ENCODE measurements at places on chromosomes 2 and 18. TPM values are rescaled to one million over a fixed set of nuclear protein-coding genes. Genes with fewer than 3 reads are reported as not detected.
A peak's percentile ranks its signal among the peaks of the same experiment; 100 is the strongest.

The POTEC gene
- total RNA-seq, result not detected

DNA sequence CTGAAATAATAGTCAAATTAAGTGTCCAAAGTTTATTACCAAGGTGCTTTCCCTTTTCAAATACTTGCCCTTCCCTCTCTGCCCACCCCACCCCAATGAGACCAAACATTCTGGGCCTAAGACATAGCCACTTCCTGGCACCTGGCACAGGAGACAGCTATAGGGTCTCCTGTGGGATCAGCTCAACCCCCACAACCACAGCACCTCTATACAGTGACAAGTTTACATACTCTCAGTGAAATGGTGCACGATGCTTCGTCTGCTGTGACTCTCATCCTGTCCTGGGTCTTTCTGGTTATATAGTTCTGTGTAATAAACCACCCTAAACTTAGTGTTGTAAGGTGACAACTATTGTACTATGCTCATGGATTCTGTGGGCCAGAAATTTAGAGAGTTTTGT, 466.2 kb downstream of the FBXO15 start:
- no peak for DNase-seq
- H3K27me3 ChIP-seq, result no peaks in the 10 kb centered on the region
- no peaks in the 10 kb centered on the region for H3K36me3 ChIP-seq
- H3K27ac ChIP-seq, result no peak overlapping the region
- H3K4me3 ChIP-seq, result no peak overlapping the region
- H3K4me1 ChIP-seq, result no peaks in the 10 kb centered on the region

The ID2 gene
- 67.9 TPM for total RNA-seq

- DNase-seq, result no peak
- no peak overlapping the region for H3K27ac ChIP-seq
- no peaks in the 10 kb centered on the region for H3K27me3 ChIP-seq
- H3K36me3 ChIP-seq, result no peaks in the 10 kb centered on the region
- H3K4me1 ChIP-seq, result no peaks in the 10 kb centered on the region
Measured at GRCh38 chr2:52405980-52406379, 1361.6 kb upstream of the CHAC2 start.

- no peaks in the 10 kb centered on the region for H3K36me3 ChIP-seq
- no peaks in the 10 kb centered on the region for H3K27me3 ChIP-seq
- no peak overlapping the region for H3K4me3 ChIP-seq
- H3K4me1 ChIP-seq, result peaks cover 11% of the 10 kb centered on the region
- peak; percentile 58 for DNase-seq
Measured at GRCh38 chr18:79458131-79458838, 62.6 kb downstream of the NFATC1 start.

The CD8B gene
- 0.28 TPM for total RNA-seq

DNA sequence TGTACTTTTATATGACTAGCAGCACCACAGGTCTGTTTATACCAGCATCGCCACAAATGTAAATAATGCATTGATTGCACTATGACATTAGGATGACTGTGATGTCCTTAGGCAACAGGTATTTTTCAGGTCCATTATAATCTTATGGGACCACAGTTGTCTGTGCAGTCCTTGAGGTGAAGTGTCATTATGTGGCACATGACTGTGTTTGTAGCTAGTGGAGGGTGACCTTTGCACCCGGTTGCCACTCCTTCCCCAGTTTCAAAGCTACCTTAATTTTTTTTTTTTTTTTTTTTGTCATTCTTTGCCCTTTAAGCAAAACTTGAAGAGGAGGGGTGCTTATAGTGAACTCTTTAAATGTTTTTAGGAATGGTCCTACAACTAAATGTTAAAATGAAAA, 386.4 kb downstream of the THSD7B start:
- H3K4me3 ChIP-seq, result no peak overlapping the region
- no peak for DNase-seq
- H3K27ac ChIP-seq, result no peak overlapping the region

DNA sequence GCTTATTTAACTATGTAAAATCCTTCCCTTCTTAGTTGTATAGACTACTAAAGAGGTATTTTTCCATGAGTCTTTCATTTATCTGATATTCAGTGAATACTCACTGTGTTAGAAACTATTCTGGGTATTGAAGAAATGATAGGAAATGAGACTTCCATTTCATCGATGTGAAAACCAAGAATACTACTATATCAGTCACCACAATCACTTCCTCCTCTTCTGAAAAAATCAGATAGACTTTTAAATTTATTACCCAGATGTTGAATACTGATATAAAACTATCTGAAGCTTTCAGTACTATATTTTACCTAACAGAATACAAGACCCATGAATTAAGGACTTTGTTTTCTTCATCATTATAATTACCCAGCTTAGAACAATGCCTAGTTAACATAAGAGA, 1801.1 kb upstream of the CELF4 start:
- H3K36me3 ChIP-seq, result no peaks in the 10 kb centered on the region
- H3K27ac ChIP-seq, result no peak overlapping the region
- no peak overlapping the region for H3K4me3 ChIP-seq
- no peaks in the 10 kb centered on the region for H3K27me3 ChIP-seq
- no peaks in the 10 kb centered on the region for H3K4me1 ChIP-seq

The MEP1B gene
- not detected for total RNA-seq

DNA sequence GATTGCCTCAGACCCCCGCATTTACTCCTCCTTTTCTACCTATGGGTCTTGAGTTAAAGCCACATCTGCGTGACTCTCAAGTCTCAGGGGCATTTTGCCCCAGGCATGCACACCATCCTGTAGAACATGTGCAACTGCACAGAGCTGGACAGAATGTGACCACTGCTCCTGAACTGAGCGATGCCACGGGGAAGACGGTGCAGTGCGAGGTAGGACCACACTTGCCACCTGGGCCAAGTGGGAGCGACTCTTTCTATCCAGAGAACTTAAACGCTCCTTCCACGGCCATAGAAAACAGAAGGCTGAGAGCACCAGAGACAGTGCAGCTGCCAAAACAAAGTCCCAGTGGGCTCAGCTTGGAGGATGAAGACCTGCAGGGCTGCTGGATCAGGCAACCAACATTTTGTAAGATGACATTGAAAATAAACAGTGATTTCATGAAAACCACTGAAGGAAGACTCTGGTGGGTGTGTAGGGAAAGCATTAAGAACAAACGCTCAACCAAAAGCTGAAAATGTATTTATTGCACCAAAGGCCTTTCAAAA, 149.0 kb upstream of the HDAC4 start:
- no peak overlapping the region for H3K27ac ChIP-seq
- DNase-seq, result no peak
- H3K27me3 ChIP-seq, result peaks cover 10% of the 10 kb centered on the region
- H3K4me3 ChIP-seq, result no peak overlapping the region
- H3K36me3 ChIP-seq, result no peaks in the 10 kb centered on the region
- no peaks in the 10 kb centered on the region for H3K4me1 ChIP-seq

The UCN gene
- total RNA-seq, result 2.0 TPM

- H3K4me3 ChIP-seq, result no peak overlapping the region
- peak; percentile 41 for DNase-seq
- no peaks in the 10 kb centered on the region for H3K4me1 ChIP-seq
- no peaks in the 10 kb centered on the region for H3K36me3 ChIP-seq
Measured at GRCh38 chr2:40213071-40213470, 238.8 kb downstream of the SLC8A1 start.

The SULT1C2 gene
- 4.8 TPM for total RNA-seq

DNA sequence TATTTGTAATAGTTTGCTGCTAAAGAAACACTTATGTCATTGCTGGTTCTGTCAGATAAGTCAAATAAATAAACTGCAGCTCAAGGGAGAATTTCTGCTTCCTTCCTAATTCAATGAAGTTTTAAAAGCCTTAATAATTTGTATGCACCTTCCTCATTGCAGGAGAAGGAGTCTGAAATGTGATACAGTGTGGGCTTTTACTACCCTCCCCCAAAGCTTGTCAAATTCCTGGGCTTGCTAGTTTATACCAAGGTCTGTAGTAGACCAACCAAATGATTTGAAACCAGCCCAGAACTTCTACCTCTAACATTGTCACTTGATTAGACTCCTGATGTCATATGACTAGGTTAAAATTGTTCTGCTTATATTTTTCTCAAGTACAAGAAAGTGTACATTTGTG, 131.8 kb downstream of the DTNA start:
- peaks cover 4% of the 10 kb centered on the region for H3K4me1 ChIP-seq
- H3K36me3 ChIP-seq, result no peaks in the 10 kb centered on the region
- H3K27me3 ChIP-seq, result no peaks in the 10 kb centered on the region

DNA sequence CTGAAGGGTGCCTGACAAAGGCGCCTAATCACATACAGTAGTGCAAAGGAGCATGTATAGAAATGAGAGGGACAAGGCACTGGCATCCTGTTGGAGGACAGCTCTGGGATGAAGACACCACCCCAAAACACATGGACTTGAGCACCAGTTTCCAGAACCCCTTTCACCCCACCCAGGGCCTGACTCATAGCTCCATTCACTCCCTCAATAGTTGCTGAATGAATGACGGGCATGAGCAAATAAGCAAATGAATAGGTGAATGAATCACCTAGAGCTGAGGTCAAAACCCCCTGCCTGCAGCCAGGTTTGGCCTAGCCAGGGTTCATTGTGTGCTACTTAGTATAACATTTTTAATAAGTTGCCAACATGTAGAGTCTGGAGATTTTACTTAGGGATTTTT, 66.3 kb downstream of the NRP2 start:
- no peak overlapping the region for H3K4me3 ChIP-seq
- H3K4me1 ChIP-seq, result peaks cover 3% of the 10 kb centered on the region
- DNase-seq, result no peak

DNA sequence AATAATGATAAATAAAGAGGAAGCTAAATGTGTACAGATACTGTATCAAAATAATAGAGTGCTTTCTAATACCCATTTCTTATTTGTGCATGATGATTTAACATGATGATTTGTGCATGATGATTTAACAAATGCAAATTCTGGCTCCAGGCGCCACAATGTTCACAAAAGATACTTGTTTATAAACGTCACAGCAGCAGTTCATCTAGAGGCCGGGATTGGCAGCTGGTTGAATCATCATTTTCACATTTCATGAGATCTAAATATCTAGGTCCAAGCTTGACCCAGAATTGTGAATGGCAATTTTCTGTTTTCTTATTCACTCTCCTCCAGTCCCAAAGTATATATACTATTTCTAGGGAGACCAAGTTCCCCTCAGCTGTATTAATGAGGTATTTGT, 322.0 kb downstream of the SUCLG1 start:
- no peaks in the 10 kb centered on the region for H3K36me3 ChIP-seq
- no peaks in the 10 kb centered on the region for H3K27me3 ChIP-seq
- H3K4me3 ChIP-seq, result no peak overlapping the region
- H3K27ac ChIP-seq, result no peak overlapping the region
- DNase-seq, result peak; percentile 93

DNA sequence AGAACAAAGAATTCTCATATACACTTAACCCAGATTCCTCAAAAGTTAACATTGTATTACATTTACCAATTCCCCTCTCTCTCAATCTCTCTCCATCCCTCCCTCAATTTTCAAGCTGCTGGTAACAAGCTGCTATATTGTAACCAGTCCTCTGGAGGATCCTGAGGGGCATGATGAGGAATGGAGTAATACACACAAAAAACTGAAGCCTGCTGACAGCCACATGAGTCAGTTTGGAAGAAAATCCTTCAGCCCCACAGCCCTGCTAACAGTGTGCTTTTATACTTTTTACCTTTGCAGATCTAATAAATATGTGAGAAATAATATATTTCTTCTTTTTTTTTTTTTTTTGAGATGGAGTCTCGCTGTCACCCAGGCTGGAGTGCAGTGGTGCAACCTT, 165.7 kb upstream of the RAB12 start:
- no peaks in the 10 kb centered on the region for H3K36me3 ChIP-seq
- no peak overlapping the region for H3K27ac ChIP-seq
- DNase-seq, result no peak
- no peak overlapping the region for H3K4me3 ChIP-seq
- H3K4me1 ChIP-seq, result no peaks in the 10 kb centered on the region

DNA sequence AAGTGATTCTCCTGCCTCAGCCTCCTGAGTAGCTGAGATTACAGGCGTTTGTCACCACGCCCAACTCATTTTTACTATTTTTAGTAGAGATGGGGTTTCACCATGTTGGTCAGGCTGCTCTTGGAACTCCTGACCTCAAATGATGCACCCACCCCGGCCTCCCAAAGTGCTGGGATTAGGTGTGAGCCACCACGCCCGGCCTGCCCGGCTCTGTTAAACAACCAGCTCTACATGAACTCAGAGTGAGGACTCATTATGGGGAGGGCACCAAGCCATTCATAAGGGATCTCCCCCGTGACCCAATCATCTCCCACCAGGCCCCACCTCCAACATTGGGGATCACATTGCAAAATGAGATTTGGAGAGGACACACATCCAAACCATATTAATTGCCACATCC, 8.8 kb downstream of the ATIC start:
- no peak for DNase-seq
- H3K27me3 ChIP-seq, result no peaks in the 10 kb centered on the region
- peaks cover 7% of the 10 kb centered on the region for H3K36me3 ChIP-seq

DNA sequence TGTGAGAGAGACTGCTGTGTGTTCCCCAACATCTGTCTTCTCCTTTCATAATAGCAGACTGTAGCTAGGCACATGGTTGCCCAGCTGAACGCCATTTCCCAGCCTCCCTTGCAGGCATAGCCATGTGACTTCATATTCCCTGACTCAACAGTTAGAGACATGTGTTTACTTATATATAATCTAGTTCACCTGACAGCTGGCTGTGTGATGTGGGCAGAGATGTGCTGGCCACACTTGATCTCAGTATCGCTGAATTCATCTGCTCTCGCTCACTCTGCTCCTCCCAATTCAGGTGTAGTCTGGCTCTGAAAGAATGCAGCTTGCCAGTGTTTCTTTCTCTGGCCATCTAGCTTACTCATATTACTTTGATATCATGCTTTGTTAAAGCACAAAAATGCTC, 52.3 kb upstream of the SEC11C start:
- H3K4me1 ChIP-seq, result no peaks in the 10 kb centered on the region
- H3K4me3 ChIP-seq, result no peak overlapping the region
- no peaks in the 10 kb centered on the region for H3K27me3 ChIP-seq
- no peak overlapping the region for H3K27ac ChIP-seq
- no peaks in the 10 kb centered on the region for H3K36me3 ChIP-seq
- DNase-seq, result no peak

The NAT8 gene
- total RNA-seq, result not detected

DNA sequence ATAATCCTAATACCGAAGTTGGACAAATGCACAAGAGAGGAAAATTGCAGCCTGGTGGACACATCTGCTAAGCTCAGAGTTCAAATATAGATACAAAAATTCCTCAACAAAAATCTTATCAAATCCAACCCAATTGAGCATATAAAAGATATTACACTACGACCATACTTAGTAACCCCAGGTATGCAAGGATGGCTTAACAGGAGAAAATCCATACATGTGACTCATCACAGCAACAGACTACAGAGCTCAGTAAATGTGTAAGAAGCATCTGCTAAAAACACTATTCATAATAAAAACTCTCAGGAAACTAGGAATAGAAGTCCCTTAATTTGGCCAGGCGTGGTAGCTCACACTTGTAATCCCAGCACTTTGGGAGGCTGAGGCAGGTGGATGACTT, 28.3 kb downstream of the HS6ST1 start:
- peaks cover 5% of the 10 kb centered on the region for H3K4me1 ChIP-seq
- H3K36me3 ChIP-seq, result no peaks in the 10 kb centered on the region
- DNase-seq, result no peak
- no peak overlapping the region for H3K27ac ChIP-seq
- H3K27me3 ChIP-seq, result no peaks in the 10 kb centered on the region
- H3K4me3 ChIP-seq, result no peak overlapping the region

- H3K27me3 ChIP-seq, result peaks cover 20% of the 10 kb centered on the region
- H3K27ac ChIP-seq, result no peak overlapping the region
- no peaks in the 10 kb centered on the region for H3K4me1 ChIP-seq
- no peak overlapping the region for H3K4me3 ChIP-seq
- DNase-seq, result no peak
Measured at GRCh38 chr2:232522623-232523401, 2.6 kb downstream of the PRSS56 start.

The CRYGC gene
- total RNA-seq, result not detected
